C1 segment of cervical spinal cord (tissue), 14 donors: ENCODE measurements at places on chromosomes 12 and 14.

- DNase-seq: no peak
Measured at GRCh38 chr12:11722578-11723138, 73.2 kb downstream of the ETV6 start.

- DNase-seq: no peak
Measured at GRCh38 chr14:60565211-60565610, 56.3 kb downstream of the SIX6 start.

DNA sequence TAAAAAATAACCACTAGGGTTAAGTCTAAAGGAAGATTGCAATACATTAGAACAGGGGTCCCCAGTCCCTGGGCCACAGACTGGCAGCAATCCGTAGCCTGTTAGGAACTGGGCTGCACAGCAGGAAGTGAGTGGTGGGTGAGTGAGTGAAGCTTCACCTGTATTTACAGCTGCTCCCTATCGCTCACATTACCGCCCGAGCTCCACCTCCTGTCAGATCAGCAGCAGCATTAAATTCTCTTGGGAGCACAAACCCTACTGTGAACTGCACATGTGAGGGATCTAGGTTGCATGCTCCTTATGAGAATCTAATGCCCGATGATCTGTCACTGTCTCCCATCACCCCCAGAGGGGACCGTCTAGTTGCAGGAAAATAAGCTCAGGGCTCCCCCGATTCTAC, 15.5 kb downstream of the ADGRD1 start:
- no peak for DNase-seq

- DNase-seq: no peak
Measured at GRCh38 chr14:62097072-62097471, 334.9 kb downstream of the SNAPC1 start.

DNA sequence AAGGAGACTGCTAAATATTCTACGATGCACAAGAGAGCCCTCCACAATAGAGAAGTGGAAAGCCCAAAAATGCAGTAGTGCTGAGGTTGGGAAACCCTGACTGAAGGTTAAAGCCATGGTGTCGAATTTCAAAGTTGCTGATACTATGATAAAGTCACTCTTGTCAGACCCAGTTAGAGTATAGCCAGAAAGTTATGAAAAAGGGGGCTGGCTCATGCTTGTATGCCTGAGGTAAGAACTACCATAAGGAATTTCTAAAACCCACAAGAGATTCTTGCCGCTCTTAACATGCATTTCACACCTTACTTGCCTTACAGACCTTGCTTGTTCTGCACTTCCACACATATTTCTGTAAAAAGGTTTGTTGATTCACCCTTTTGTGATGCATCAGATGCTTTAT, 184.6 kb downstream of the SLC6A15 start:
- no peak for DNase-seq

GRCh38 chr14:89294060-89294459, 123.0 kb downstream of the FOXN3 start:
- DNase-seq: no peak

DNA sequence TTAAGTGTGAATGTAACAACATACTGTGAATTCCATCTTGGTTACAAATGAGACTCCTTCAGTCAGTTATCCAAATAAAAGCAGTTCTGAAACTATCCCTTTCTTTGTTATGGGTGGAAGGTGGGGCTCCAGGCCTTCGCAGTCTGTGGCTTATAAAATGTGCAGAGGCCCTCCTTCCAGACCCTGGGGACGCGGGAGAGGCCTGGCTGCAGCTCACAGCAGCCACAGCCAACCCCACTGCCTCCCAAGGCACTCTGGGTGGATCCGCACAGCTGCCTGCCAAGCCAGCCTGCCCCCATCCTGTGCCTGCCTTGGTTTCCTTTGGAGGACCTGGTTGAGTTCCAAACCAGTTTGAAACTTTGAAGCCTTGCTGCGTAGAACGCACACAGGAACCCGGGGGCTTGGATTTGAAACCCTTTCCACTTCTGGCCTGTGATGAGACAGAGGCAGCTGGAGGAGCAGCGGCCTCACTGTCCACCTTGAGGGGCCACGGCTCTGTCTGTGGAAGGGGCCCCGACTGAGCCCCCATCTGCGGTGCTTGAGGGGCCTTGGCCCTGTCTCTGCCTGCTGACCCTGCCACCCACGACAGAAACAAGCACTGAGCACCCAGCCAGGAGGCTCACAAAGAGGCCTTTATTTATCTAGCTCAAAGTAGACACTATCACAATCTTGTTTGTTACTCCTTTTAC, 30.4 kb downstream of the CCNK start:
- DNase-seq: no peak

GRCh38 chr14:22821193-22822015, 6.2 kb upstream of the SLC7A7 start:
- DNase-seq: no peak

DNA sequence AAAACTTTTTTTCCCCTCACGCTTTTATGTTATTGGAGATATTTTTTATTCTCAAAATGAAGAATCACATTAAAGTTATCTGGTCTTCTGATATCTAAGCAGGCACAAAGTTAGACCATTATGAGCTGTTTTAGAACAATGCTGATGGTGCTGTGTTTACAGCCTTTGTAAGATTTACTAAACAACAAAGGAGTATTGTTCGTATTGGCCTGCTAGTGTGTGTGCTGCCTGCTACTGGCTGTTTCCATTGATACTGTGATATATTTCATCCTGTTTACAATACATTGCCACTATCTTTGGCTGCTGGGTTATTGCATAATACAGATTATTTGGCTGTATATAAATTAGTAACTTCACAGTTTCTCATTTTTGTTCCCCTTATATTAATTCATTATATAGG, 220.8 kb downstream of the ITPR2 start:
- no peak for DNase-seq

DNA sequence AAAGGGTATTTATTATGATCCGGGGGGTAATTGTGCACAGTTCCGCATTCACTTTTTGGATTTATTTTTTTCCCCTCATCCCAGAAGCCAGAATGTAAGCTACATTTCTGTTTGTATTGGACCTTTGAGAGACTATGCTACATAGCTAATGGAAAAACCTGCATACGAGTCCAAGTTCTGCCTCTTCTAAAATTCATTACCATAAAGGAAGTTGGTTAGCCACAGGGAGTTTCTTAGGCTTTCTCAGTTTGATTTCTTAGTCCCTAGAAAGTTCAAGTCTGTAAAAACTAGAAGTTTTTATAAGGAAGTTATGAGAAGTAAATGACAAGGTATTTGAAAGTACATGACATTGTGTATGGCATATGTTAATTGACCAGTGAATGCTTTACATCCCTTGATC, 138.7 kb downstream of the PDE3A start:
- DNase-seq: no peak
